ENCODE measurements at places on chromosomes 4 and X.

DNA sequence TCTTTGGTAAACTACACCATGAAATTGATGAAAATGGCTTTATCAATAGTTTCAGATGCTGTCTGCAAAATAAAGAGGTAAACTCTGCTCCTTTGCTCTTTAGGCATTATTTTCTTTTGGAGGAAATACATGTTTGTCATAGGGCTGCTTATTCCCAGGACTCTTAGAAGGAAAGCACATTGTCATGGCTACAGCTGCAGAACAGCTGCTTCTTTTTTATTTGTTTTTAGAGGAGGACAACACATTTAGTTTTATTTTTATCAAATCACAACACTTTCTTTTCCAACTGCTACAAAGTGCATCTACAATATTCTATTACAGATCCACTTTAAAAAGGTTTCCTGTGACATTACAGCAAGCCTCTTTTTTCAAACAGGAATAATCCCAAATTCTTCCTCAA is 12.7 kb upstream of the HPF1 start:
- DNase-seq = no peak

GRCh38 chr4:72679666-72680065 is 110.6 kb upstream of the ADAMTS3 start:
- DNase-seq = no peak

DNA sequence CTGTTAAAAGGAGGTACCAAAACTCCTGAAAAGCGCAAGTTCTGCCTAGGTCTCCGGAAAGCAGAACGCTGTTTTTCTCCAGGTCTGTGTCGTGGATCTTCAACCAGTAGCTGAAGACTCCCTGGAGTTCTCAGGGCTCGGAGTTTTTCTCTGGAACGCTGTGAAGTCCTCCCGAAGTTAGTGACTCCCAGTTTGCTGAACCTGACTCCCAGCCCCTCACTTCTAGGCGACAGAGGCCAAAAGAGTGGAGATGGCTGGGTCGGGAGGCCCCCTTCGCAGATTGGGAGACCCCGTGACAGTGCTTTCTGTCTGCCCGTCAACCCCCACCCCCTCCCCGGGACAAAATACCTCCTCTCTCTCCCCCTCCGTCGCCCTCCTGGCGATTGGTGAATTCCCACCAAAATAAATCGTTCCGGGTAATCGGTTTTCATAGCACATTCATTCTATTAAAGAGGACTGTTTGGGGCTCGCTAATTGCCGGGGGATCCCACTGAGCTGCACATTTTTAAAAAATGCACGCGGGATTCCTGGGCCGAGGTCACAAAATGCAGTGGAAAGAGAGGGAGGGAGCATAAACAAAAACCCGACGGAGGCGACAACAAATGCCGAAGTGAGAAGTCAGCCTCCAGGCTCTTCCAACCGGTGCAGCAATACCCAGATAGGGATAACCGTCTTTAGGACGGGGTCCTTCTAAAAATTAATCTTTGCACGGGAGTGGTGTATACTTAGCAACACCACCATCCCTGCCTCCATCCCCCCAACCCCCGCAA is 4.0 kb upstream of the MSX1 start:
- no peak for DNase-seq

DNA sequence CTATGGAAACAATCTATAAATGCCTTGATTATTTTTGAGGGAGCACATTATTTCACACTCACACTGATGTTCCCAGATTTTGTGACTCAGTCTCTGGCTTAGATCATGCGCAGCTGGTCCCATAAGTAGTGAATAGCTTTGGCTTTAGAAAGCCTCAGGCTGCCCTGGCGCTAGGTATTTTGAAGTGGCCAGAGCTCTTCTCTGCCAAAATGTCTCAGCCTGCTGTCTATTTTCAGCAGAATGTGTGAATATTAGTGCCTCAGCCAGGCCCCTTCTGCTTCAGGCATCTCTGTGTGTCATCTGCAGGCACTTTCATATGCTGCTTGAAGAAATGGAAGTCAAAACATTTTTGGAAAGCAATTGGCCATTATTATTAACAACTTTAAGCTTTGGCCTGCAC is 931.0 kb upstream of the INTU start:
- no peak for DNase-seq

DNA sequence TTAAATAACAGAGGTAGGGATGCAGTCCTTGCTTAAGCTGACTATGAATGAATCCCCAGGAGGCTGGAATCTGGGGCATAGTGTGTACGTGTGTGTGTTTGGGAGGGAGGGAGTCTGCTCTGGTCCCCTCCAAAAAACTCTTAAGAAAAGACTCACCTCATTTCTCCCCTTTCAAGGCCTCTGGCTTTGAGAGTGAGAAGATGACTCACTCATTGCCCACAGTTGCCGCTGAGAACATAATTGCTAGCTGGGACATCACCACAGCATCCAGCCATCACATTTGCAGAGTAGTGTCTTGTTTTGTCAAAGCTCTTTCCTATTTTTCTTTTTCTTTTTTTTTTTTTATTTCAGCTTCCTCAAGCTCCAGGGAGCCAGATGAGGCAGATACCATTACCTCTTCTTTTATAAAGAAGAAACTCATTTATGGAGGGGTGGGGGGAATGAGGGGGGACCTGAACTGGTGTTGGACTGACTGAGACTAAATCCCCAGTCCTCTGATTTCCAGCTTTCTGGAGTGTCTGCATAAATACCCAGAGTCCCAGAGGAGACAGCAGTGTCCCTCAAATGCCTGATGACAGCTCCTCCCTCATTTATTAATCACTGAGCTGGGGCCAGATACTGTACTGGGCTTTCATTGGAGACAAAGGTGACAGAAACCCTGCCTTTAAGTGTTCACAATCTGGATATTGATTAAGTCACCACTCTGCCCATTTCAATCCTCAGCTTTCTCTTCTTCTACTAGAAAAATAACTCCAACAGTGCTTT is 61.9 kb upstream of the LAS1L start:
- DNase-seq = no peak

GRCh38 chrX:54494166-54494988 is 1.7 kb downstream of the FGD1 start:
- DNase-seq = no peak

GRCh38 chrX:133523081-133523487 is 107.8 kb upstream of the GPC4 start:
- DNase-seq = no peak

- no peak for DNase-seq
These were observed 623.1 kb downstream of the TECRL start for GRCh38 chr4:63786171-63786570.

DNA sequence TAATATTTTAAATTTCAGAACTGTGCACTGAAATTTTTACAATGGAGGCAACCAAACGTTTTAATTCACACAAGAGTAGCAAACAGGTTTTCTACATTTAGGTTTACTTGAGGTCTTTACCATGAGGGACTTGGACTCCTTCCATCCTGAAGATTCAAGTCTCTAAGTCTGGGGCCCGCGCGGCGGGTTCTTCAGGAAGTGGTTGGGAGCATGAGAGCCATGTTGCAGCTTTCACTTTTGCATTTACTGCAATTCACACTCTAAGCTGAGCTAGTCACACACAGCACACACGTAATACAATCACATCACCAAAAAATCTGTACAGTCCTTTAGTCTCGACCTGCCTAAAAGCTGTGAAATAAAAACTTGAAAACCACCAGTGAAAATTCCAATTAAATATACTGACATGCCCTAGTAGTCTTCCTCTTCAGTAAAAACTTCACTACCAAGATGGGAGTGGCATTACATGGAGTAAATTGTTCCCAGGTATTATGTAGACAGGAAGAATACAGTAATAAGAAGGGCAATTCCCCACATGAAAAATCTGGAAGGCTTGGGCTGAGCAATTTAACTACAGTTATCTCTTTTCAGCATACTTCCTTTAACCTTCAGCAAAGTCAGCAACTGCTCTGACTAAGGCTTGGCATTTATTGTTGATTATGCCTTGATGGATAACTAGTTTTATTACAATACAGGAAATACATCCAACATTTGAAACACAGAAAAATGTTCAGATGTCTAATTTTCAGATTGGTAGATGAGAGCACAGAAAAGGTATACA is 571.1 kb upstream of the DIPK2B start:
- DNase-seq = no peak

DNA sequence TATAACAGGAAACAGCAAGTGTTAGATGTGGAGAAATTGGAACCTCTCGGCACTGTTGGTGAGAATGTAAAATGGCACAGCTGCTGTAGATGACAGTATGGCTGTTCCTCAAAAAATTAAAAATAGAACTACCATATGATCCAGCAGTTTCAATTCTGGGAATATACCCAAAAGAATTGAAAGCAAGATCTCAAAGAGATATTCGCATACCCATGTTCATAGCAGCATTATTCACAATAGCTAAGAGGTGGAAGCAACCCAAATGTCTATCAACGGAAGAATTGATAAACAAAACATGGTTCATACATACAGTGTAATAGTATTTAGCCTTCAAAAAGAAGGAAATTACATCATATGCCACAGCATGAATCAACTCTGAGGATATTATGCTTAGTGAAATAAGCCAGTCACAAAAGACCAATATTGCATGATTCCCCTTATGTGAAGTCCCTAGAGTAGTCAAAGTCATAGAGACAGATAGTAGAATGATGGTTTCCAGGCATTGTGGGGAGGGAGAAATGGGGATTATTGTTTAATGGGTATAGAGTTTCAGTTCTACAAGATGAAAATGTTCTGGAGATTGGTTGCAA is 467.7 kb downstream of the IDS start:
- no peak for DNase-seq

GRCh38 chr4:180100433-180101344 is 2142.5 kb upstream of the TENM3 start:
- DNase-seq = no peak

GRCh38 chrX:103477496-103477895 is 41.8 kb downstream of the RAB40A start:
- DNase-seq = no peak

- no peak for DNase-seq
These were observed 63.5 kb upstream of the WDR17 start for GRCh38 chr4:176002007-176002613.

DNA sequence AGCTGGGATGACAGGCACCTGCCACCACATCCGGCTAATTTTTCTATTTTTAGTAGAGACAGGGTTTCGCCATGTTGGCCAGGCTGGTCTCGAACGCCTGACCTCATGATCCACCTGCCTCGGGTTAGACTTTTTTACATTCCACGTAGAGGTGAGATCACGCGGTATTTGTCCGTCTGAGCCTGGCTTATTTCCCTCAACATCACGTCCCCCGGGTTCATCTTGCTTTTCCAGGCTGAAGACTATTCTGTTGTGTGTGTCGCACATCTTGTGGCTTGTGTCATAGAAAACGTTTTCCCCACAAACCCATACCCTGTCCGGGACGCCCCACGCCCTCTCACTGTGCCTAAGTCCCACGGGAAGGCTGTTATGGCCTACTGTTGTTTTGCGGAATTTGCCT is 185.3 kb downstream of the CRLF2 start:
- DNase-seq = no peak

- no peak for DNase-seq
These were observed 127.3 kb upstream of the PACRGL start for GRCh38 chr4:20572976-20573375.

- DNase-seq = no peak
These were observed 87.1 kb downstream of the HDX start for GRCh38 chrX:84415140-84415539.

- DNase-seq = peak; percentile 1
These were observed 73.1 kb downstream of the QRFPR start for GRCh38 chr4:121307445-121308327.

DNA sequence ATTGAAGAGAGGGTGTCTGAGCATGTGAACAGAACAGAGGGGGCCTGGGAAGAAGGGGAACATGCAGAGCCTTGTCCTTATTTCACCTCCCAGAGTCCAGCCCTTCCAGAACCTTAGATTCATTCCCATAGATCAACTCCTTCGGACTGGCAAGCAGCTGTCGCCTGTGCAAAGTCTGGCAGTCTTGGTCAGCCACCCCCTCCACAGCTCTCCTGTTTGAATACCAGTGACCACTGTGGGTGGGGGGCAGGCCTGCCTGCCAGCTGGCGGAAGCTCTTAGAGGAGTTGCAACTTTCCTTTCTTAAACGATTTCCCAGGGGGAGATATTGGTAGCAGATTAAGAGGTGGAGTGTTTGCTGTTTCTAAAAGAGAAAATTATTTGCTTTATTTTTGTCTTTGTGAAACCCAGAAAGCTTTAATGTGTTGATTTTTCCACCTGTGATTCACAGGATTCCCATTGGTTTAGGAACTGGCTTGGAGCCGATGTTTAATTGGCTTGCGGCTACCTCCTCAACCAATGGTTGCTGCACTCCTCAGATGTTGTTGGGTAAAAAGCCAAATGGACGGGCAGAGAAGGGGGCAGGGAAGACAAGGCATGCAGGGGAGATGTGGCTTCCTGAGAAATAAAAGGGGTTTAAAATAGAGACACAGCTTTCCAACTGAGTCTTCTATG is 62.2 kb upstream of the PRPS1 start:
- no peak for DNase-seq

DNA sequence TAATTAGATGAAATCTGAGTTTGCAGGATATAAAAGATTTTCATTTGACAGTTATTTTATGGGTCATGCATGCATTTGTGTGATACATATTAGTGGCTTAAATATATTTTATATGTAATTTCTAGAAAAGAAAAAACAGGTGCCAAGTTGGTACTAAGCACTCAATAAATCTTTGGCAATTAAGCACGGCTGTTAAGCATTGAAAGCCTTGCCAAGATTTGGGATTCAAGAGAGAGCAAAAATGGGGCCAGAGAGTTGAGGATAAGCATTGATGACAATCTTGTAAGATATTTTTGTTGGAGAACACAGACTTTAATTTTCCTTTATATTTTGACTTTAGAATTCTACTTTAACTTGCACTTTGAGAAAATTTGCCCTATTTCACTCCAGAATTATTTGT is 249.8 kb upstream of the MAD2L1 start:
- no peak for DNase-seq

- no peak for DNase-seq
These were observed 390.1 kb downstream of the ADAM29 start for GRCh38 chr4:175308236-175308635.

GRCh38 chr4:165505958-165506837 is 127.4 kb downstream of the CPE start:
- no peak for DNase-seq

DNA sequence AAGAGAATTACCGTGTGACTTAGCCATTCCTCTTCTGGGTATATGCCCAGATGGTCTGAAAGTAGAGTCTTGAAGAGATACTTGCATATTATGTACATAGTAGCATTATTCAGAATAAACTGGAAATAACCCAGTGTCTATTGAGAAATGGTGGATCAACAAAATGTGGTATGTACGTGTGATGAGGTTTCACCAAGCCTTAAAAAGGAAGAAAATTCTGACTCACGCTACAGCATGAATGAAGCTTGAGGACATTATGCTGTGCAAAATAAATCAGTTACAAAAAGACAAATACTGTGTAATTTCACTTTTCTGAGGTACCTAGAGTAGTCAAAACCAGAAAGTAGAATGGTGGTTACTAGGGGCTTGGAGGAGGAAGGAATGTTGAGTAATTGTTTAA is 37.3 kb downstream of the GBA3 start:
- DNase-seq = no peak
